Suprapubic skin (tissue), 4 donors: ENCODE measurements at places on chromosomes 3 and 15. TPM values are rescaled to one million over a fixed set of nuclear protein-coding genes. Genes with fewer than 3 reads are reported as not detected.

Gene NR1I2
- not detected for total RNA-seq

Gene C15orf62
- total RNA-seq: 6.8 TPM

Gene MOBP
- total RNA-seq: not detected

GRCh38 chr3:191358929-191359328, 28.6 kb upstream of the UTS2B start:
- DNase-seq: no peak

DNA sequence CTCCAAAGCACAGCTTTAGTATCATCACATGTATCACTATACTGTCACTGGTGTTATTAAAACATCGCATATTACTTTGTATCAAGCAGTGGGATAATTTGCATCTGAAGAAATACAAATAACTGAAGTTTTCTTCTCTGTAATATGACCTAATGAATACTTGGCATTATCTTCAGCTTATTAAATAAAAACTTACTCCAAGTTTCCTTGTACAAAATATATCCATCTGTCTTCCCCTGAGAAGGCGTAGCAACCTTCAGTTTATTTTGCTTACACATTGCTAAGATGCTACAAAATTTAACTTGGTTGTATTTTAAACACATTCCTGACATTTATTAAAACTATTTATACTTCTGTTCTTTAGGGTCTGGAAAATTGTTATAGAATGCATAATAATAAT, 13.7 kb downstream of the FGF7 start:
- DNase-seq: no peak

DNA sequence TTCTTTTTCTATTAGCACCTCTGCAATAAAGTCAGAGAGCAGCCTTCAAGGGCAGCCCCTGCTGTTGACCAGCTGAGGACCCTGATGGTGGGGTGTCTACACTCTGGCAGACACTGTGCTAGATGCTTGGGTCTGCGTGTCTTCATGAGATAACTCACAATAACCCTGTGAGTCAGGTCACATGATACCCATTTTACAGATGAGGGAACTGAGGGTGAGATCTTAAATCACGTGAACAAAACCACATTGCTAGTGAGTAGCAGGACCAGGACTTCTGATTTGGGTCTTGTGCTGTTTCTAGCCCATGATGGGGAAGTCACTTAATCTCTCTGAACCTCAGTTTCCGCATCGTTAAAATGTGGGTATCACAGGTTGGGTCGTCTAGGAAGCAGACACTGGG, 118.5 kb upstream of the LIPC start:
- no peak for DNase-seq

DNA sequence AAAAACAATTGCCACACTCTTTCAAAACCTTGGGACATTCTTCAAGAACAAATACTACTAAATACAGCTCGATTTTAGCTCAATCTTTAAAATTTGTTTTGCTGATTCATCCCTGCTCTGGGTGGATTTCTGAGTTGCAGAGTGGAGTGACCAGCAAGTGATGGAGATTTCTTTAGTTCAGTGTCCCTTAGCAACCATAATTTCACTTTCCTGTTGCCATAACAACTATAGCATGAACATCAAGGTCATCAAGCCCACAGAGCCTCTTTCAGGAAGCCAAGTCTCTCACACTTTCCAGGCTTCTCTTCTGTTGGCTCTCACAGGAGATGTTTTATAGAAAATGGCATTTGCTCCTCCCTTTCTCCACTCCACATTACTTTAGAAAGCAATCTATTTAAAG, 597.2 kb upstream of the ADAMTS9 start:
- DNase-seq: no peak

- no peak for DNase-seq
Measured at GRCh38 chr3:31105011-31105410, 210.6 kb upstream of the GADL1 start.

DNA sequence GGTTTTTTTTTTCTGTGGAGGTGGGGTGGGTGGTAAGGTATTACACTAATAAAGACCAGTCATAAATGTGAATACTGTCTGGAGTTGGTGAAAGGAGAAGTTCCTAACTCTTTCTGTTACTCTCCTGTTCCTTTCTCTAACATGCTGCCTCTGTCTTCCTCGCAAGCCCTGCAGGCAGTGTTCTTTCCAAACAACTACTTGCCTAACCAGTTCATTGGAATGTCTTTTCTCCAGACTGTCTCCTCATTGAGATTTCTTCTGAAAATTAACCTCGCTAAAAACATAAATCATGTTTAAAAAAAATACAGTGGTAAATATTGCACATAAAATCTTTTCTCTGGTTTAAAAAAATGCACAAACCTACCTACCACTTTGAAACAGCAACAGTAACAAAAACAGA, 135.2 kb downstream of the TP63 start:
- no peak for DNase-seq

- DNase-seq: no peak
Measured at GRCh38 chr3:152713989-152714388, 120.9 kb upstream of the P2RY1 start.

GRCh38 chr3:43879166-43879565, 188.4 kb downstream of the ABHD5 start:
- no peak for DNase-seq

DNA sequence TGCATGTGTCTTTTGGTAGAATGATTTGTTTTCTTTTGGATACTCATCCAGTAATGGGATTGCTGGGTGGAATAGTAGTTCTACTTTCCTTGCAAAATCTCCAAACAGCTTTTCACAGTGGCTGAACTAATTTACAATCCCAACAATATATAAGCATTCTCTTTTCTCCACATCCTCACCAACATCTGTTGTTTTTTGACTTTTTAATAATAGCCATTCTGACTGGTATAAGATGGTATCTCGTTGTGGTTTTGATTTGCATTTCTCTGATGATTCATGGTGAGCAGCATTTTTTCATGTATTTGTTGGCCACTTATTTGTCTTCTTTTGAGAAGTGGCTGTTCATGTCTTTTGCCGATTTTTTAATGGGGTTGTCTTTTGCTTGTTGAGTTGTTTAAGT, 55.8 kb downstream of the ST8SIA2 start:
- DNase-seq: no peak

Gene HRG
- not detected for total RNA-seq

DNA sequence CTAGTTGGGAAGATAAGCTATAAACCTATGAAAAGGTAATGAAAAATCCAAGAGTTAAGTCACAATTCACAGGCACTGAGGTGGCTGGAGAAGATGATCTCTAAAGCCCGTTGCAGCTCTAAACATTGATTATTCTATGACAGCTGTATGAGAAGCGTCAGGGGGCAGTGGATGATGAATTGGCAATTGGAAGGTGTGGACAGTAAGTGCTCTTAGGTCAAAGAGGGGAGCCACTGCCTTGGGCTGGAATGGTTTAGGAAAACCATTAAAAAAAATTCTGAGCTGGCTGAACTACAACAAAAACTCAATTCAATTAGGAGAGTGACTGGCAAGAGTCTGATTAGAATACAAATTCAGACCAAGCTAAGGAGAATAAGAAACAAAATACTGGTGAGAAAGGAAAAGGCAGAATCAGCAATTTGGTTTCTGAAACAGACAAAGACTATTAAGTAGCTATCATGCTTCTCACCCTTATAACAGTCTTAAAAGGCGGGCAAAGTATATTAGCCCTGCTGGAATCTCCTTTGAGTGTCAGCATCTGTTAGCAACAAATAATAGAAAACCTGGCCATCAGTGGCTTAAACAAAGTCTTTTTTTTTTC, 8.8 kb upstream of the NMD3 start:
- DNase-seq: no peak

DNA sequence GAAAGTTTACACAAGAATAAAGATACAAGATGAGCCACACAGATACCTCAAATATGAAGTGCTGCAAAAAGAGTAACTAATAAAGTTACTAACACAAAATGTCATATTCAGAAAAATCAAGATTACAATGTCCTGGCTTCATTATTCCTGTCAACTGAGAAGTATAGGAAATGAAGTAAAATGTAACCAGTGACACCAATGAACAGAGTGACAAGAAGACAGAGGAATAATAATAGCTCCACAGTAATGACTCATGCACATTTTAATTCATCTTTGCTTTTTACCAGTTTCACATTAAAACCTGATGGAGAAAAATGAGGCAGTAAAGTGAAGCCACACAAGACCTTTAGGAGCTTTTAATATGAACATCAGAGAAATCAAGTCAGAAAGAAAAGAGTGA, 214.1 kb downstream of the ZBBX start:
- DNase-seq: no peak

DNA sequence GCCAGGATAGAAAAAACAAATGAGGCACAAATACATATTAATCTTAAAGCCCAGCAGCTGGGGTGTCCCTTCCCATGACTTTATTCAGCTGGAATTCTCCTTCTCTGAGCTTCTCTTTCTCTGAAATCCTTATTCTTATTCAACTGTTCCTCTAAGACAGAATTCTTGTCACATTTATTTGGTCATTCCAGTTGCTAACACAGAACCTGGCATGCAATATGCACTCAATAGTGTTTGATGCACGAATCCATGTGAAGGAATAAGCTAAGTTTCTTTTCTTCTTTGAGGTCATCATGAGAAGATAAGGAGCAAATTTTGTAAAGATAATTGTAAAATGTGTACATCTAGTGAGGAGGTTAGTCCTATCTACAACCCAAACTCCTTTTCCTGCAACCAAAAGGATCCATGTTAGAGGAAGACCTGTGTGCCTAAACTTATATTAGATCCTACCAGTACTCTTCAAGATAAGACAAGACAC, 154.2 kb upstream of the KCNMB2 start:
- DNase-seq: no peak

DNA sequence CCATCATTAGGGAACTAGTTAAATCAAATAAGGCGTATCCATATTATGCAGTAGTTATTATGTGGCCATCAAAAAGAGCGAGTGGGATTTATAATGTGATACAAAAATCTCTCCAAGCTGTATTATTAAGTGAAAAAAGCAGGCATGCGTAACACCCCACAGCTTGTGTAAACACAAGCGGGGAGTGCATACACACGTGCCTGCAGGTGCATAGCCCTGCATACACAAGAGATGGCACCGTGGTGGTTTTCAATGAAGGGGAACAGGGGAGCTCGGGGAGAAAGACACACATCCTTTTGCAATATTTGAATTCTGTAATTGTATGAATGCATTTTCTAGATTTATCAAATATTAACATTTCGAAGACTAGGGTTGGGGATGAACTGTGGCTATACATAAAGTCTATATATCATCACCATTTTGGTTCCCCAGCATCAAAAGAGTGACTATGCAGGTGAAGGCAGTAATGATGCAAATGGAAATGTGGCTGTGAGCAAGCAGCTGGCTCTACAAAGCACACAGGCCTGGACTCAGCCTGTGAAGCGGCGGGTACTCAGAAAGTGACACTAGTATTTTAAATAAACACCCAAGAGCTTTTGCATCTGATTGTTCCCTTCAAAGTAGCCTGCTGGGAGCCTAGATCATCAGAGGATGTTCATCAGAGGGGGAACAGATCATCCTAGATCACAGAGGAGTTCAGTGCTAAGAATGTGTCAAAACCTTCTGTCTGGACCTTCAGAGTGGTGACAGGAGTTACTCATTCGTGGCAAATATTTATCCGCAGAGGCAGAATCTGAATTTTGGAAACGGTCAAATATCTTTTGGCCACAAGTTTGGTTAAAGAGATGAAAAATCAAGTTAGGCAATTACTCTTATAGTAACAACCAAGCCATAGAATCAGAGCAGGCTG, 9.4 kb upstream of the KIF7 start:
- DNase-seq: peak; percentile 8

DNA sequence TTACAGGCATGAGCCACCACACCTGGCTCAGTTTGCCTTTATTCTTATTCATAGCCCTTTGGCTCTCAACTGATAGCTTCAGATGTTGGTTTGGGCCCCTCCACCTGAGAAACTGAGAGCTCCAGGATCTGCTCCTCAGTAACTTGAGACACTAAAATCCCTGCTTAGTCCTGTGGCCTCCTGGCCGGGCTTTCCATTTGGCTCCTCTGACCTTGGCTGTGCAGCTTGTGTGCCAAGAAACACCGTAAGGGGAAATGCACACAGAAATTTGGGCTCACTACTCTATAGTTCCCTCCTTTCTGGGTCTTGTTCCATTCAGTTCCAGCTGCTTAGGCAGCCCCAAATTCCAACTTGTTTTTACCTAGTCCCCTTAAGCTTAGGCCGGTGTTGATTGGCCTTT, 24.9 kb downstream of the NIPA2 start:
- no peak for DNase-seq

Gene PCYT1A
- 98.2 TPM for total RNA-seq

DNA sequence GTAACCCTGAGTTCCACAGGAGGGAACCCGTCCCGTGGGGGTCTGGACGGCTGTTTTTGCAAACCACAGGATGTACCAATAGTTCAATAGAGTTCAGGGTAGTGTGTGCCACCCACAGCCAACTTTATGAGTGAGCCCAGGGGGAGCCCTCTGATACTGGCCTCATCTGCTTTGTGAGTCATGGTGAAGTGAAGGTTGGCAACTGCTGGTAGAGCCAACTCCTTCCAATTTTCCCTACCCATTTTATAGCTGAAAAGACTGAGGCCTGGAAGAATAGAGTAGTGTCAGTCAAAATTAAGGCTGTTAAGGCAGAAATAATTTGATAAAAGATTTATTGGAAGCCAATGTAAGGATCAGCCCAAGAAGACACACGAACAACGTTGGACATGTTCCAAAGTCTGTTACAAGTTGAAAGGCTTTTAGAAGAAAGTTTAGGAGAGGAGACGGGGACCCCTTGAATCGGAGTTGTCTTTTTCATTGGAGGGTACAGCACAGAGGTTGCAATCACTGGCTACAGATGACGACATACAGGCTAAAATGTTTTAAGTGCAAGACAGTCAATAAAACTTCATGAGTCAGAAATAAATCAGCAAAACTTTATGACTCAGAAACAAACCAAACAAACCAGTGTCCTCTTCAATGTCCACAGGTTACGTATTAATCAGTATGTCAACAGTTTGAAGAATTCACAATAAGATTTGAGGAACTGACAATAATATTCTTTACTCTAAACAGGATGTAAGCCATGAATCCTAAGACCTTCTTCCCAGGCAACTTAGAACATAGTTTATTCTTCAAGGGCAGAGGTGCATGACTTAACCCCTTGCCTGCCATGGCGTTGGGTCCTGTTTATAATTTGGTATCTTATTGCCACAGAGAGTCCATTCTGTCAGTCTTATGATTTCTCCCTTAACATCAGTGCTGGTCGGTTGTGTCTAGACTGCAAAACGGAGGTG, 62.9 kb upstream of the NR2E3 start:
- no peak for DNase-seq

Gene SLC27A2
- 3.8 TPM for total RNA-seq

DNA sequence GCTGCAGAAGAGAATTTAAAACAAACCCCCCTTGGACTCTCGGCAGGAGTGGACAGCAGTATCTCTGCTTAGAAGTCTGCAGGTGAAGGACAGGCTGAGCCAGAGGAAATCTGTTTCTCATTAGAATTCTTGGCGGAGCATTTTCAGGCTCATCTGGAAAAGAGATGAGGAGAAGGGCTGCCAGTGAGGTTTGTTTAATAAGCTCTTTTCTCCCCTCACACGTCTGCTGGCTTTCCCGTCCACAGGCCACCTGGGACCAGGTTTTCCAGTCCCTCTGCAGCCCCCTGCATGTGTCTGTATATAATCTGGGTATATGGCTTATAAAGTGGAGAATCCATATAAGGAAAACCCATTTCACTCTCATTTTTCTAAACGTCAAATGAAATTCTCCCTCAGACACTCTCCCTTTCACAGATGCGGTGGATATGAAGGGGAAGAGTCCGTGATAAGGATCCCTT, 155.4 kb upstream of the TPM1 start:
- no peak for DNase-seq

- DNase-seq: no peak
Measured at GRCh38 chr3:152772674-152773225, 62.2 kb upstream of the P2RY1 start.
